Fibroblast of villous mesenchyme (primary cell): ENCODE measurements at places on chromosomes 7 and 10. TPM values are rescaled to one million over a fixed set of nuclear protein-coding genes. Genes with fewer than 3 reads are reported as not detected.

DNA sequence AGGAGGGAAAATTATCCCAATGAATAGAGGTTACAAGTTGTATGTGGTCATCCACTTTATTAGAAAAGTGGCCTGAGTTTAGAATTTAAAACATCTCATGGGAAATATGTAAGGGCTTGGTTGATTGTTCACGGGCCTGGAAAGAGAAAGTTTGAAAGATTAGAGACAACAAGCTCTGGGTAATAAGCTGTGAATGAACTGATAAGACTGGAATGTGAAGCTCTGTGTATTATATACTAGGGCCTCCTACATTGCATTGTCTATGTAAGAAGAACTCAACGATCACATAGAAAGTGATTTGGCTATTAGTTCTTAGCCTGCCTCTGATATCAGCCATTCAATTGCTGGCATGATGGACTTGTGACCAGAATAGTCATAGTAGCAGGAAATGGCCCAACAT is 199.2 kb upstream of the MAGI2 start:
- peak; percentile 29 for DNase-seq

DNA sequence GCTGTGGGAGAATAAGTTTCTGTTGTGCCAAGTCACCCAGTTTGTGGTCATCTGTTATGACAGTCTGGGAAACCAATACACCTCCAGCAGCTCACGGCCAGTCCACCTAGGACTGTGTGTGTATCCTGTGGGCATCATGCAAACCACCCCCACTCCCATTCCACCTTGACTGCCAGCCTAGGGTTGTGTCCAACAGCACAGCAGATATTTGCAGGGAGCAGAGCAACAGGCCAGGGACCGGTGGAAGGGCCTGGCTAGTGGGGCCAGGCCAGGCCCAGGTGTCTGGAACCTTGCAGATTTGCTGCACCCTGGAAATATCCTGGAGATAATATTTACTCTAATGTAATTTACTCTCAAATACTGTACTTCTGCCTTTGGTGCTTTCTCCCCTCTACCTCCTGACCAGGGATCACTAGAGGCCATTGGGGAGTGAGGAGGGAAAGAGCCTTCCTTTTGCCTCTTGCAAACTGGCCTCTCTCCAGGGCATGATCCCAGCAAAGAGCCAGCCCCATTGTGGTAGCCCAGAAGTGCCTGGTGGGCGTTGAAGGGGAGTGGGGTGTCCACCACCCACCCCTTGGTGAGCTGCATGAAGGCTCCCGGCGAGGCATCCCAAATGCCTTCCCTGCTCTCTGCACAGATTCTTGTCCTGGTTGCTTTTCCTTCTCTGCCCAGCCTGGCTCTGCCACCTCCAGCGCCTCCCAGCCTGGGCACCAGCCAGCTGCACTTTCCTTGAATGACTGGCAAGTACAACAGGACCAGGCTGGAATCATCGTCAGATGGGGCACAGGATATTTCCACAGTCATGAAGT is 15.2 kb upstream of the TPST1 start:
- no peak for DNase-seq

DNA sequence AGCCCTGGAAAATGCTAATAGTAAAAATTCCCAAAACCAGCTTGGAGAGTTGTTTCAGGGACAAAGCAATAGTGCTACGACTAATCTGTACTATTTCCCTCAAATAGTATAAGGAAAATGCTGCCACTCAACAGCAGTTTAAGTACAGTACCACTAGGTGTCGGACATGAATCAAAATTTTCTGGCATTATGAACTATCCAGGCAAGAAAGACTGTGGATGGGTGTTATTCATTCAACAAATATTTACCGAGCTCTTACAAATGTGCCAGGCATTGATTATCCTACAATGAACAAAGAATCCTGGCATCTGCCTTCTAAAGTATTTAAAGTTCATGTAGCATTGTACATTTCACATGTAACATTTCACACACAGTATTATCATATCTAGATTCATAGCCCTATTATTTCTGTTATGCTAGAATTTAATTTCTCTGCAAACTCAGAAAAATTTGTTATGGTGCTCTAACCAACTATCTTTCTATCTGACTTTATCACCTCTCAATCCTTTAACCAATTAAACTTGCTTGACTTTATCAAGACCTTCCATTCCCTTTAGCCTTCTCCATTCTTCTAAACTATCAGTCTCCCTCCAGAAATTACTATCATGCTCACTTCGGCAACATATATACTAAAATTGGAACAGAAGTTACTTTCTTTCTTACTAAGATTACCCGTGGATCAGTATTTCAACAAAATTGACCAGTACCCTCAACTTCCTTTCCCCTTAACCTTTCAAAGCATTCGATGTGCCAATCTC is 80.6 kb downstream of the ARHGAP21 start:
- DNase-seq: peak; percentile 86

DNA sequence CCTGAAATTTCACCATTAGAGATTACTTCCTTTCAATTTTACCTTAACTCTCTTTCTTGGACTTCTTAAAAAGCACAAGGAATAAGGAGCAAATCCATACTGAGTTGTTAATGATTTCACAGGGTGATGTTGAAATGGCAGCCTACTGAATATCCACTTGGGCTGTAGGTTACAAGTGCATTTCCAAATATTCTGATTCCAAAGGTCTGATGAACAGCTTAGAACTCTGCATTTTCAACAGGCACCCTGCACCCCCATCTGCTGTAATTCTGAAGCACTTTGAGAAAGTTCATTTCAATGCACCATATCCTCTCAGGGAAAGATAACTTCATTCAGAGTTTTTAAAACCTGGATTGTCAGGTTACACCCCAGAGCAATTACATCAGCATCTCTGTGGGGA is 368.4 kb downstream of the KCNMA1 start:
- no peak for DNase-seq

GRCh38 chr7:116836048-116836447 is 26.3 kb upstream of the CAPZA2 start:
- DNase-seq: no peak

SPACDR gene
- not detected in 2 replicates for total RNA-seq

TRIM73 gene
- total RNA-seq: 0.64 and 0.86 TPM in 2 replicates
